Endodermal cell (in vitro differentiated cells): ENCODE measurements at places on chromosomes 3 and 15.

GRCh38 chr15:82768414-82769054, 37.3 kb downstream of the FSD2 start:
- no peak for DNase-seq
- H3K4me1 ChIP-seq = no peaks in the 10 kb centered on the region

DNA sequence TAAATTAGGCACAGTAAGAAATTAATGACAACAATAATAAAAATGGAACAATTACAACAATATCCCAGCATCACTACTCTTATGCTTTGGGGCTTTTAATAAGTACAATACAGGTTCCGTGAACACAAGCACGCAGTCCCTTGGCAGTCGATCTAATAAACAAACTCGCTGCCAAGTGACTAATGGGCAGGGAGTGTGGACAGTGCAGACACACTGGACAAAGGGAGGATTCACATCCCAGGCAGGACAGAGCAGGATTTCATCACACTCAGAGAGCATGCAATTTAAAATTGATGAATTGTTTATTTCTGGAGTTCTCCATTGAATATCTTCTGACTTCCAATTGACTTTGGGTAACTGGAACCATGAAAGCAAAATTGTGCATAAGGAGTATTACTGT, 524.1 kb upstream of the CFAP20DC start:
- H3K36me3 ChIP-seq = no peaks in the 10 kb centered on the region
- peaks cover 7% of the 10 kb centered on the region for H3K4me1 ChIP-seq
- no peaks in the 10 kb centered on the region for H3K27me3 ChIP-seq
- DNase-seq = no peak
- H3K27ac ChIP-seq = no peak overlapping the region

DNA sequence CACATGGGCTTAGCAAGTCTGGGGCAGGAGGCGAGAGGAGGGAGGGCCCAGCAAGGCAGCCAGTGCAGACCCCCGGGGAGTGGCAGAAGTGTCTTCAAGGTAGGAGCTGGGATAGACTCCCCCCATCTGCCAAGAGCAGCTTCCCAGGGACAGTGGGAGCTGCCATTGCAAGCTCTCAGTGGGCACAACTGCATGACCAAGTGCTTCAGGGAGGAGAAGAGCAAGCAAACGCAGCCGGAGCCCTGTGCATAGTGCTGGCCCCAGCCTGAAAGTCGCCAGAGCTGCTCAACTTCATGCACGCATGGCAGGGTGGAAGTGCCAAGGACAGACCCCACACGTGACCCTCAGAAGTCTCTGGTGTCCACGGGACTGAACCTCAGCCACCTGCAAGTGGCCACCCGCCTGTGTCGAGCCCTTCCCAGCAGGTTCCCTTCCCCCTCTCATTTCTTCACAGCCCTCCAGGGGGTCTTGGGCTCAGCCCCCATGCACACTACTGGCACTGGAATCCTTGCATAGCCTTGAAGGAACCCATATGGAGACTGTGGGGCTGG, 89.4 kb downstream of the PLXNA1 start:
- H3K36me3 ChIP-seq = no peaks in the 10 kb centered on the region
- peaks cover 5% of the 10 kb centered on the region for H3K27me3 ChIP-seq
- no peak overlapping the region for H3K4me3 ChIP-seq
- H3K4me1 ChIP-seq = no peaks in the 10 kb centered on the region
- no peak for DNase-seq

DNA sequence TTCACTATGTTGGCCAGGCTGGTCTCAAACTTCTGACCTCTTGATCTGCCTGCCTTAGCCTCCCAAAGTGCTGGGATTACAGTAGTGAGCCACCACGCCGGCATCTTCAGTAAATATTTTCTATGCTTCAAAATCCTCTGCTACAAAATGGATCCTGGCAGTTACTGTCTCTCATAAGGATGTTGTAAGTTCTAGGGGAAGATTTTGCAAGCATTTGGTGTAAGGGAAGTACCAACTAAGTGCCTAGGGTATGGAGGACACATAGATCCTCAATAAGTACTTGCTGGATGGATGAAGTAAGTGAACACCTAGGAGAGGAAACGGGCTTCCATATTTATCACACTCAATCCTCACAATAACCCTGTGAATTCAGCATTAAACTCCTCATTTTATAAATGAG, 6.6 kb downstream of the TM4SF4 start:
- no peaks in the 10 kb centered on the region for H3K27me3 ChIP-seq
- H3K4me3 ChIP-seq = no peak overlapping the region
- no peak for DNase-seq
- no peaks in the 10 kb centered on the region for H3K36me3 ChIP-seq
- H3K27ac ChIP-seq = no peak overlapping the region

DNA sequence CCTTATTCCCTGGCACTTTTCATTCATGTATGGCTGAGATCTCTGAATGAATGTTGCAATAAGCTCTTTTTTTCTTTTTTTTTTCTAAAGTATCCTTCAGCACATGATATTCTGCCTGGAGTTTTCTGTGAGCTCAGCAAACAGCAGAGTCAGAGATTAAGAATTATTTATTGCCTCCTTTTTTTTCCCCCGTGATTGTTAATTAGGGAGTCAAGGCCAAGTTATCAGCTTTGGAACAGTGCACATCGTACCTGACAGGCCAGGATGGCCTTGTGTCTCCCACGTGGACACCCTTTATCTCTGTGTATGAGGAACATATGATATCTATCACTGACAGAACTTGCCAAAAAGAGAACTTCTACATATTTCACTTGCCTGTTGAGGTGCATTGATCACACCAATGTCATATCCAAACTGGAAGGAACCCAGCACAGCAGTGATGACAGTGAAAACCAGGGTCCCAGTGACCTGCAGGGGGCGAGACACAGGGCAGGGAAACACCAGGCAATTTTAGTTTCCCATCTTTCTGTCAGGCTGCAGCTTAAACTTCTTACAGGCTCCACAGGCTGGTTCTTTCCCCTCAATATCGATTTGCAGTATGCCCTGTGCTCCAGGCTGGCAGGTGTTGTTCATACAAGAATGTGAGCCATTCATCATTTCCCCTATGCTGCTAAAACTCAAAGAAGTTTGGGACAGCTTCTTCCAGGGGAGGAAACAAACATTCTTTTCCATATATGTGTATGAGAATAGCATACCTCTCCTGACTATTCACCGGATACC, 8.2 kb downstream of the SLC2A2 start:
- no peaks in the 10 kb centered on the region for H3K27me3 ChIP-seq
- peak; percentile 79 for DNase-seq
- no peaks in the 10 kb centered on the region for H3K36me3 ChIP-seq
- H3K27ac ChIP-seq = no peak overlapping the region
- no peak overlapping the region for H3K4me3 ChIP-seq
- no peaks in the 10 kb centered on the region for H3K4me1 ChIP-seq
